ENCODE measurements at places on chromosomes 13 and 19.

GRCh38 chr19:44820648-44821609, 12.0 kb downstream of the BCAM start:
- DNase-seq = no peak

DNA sequence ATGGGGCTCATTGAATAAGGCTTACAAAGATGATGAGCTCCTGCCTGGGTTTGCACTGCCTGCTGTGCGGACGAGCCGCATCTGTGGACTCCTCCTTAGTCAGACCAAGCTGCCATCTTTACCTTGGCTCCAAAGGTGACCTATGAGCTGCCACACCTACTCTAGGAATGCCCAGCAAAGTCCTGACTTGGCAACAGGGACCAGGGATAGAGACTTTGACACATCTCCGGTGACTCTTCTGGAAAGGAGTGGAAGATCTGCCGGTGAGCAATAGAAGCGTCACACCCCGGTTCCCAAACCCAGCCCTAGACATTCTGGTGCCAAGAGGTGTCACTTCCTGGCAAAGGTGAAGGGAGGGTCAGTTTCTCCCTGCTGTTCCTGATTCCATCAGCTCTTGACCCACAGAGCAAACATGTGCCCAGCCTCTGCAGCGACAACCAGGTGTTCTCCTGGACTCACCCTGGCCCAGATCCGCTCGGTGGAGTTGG, 50.2 kb upstream of the GTF3A start:
- no peak for DNase-seq

DNA sequence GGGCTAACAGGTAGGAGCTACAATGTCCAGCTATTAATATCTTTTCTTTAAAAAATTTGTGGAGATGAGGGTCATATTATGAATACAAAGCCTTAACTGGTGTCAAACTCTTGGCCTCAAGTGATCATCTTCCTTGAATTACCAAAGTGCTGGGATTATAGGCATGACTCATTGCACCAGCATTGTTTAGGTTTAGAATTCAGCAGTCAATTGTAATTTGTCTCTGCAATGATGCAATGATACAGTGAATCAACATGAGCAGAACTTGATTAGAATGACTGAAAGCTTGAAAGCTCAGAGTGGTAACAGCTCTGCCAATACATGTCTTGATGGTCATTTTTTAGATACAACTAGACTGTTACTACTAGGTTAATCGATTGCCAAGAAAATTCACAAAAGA, 752.8 kb upstream of the MIR17HG start:
- no peak for DNase-seq

DNA sequence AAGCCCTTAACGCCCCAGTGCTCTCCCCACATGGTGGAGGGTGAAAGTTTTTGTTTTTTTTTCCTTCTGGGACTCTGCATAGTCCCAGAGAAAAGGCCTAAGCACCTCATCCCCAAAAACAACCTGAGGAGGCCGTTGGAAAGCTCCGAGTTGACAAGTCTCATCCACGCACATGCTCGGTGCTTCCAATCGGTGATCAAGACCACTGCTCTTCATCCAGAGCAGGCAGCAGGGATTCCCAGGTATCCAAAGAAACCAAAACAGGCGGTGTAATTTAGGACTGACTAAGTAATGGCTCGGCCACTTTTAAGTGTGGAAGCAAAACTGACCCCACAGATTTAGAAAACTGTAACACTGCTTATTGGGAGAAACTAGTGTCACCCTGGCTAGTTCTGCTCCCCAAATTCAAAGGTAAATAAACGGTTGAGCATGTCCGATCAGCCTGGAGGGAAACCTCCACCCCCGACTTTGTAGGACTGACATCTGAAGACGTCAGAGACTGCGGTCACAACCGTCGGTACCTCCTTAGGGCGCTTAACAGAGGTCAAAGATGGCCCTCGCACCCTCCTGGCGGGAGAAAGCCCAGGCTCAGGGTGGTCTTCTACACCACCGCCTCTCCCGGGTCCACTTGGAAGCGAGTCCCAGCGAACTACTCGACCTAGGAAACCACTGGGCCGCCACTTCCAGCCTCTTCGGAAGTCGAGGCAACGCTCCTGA, 997 bp upstream of the ZNF446 start:
- no peak for DNase-seq

GRCh38 chr13:40429706-40430545, 236.5 kb downstream of the FOXO1 start:
- DNase-seq = no peak

- no peak for DNase-seq
Measured at GRCh38 chr13:56615572-56615971, 525.1 kb upstream of the PRR20A start.

DNA sequence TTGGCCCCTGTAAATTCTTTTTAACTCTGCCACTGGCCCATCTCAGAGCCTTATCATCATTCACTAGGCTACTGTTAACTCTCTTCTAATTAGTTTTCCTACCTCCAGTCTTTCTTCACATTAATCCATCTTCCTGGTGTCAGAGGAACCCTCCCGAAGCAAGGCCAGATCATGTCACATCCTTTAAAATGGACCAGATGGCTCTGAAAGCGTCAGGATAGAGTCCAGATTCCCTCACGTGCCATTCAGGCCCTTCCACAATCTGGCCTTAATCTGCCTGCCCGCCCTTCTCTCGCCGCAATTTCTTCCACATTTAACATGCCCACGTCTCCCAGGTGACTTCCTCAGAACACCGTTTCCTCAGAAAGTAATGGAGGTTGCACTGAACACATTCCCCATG, 86.5 kb downstream of the RFC3 start:
- DNase-seq = no peak

GRCh38 chr13:40974460-40975407, 44.4 kb downstream of the ELF1 start:
- DNase-seq = no peak

DNA sequence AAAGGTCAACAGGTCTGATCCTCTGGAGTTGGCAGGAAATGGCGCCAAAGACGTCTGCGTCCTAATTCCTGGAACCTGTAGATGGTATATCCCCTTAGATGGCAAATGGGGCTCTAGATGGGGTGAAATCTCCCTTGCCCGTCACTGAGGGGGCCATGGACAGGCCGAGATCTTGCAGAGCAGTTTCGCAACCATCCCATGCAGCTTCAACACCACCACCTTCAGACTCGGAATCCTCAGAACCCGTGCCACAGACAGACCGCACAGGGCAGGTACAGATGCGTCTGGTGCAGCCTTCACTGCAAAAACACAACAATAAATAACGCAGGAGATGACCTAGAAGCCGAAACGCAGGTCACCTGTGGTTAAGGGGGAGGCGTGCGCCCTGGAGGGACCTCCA, 17.7 kb downstream of the REXO1 start:
- DNase-seq = no peak

- DNase-seq = no peak
Measured at GRCh38 chr19:49331616-49332055, 3.6 kb upstream of the CD37 start.

DNA sequence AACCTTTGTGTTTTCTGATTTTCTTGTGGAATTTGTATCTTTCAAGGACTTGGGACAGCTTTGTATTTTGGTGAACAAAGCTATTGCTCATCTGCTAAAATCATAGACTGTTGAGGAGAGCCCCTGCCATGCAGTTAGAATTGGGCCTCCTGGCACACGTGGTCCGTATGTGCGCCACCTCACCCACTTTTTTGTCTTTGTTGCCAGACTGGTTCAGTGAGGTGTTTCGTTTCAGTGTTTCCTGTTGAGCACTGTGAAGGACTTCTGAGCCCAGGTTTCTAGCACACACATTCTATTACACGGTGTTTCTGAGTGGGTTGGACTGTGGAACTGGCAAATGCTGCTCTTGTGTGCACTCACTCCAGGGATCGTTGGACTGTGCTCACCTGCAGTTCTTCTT, 37.6 kb upstream of the RNF113B start:
- DNase-seq = no peak

GRCh38 chr13:77637588-77637987, 59.9 kb upstream of the SLAIN1 start:
- peak; percentile 91 for DNase-seq

DNA sequence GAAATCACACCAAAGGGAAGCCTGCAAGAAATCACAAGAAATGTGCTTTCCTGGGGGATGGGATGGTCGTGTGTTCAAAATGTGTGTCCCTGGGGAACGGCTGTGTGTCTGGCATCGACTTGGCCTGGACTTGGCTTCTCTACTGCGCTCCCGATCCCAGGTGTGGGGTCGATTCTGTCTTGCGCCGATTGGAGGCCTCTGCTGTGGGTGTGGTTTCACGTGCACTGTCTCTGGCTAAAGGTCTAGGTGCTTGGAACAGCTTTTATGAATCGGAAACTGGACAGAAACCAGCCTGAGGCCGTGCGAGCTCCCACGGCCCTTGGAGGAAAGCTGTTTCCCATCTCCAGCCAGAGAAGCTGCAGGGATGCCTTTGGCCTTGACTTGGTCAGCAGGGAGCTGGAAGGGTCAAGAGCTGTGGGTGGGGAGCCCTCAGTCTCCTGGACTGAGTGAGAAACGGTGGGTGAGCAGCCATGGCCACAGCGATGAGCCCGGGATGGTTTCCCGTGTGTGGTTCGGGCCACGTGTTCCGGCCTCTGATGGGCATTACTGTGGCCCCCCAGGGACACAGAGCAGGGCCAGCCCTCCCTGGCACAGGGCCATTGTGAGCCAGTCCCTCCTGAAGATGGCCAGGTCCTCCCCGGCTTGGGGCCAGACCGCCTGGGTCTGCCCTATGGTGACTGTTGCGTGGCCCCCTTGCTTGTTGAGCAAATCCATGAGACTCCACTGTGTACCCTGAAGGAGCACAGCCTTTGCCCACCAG, 29.7 kb downstream of the MCF2L start:
- DNase-seq = no peak

GRCh38 chr13:49444524-49445395, 686 bp downstream of the SETDB2 start:
- DNase-seq = no peak

DNA sequence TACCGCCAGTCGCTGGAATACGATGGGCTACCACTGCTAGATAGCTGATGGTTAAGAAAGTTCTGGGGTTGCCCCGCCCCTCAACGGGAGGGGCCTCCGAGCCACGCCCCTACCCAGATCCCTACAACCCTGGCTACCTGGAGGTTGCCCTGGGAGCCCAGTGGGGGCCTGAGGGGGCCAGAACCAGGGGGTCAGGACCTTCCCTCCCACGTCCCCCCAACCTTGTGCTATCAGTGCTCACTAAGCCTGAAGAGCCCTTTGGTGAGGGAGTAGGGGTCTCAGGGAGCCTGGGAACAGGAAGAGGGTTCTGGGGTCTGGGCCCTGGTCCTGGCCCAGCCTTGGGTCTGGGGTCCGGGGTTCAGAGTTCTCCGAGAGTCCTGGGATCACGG, 8.9 kb downstream of the OCEL1 start:
- DNase-seq = peak; percentile 64

DNA sequence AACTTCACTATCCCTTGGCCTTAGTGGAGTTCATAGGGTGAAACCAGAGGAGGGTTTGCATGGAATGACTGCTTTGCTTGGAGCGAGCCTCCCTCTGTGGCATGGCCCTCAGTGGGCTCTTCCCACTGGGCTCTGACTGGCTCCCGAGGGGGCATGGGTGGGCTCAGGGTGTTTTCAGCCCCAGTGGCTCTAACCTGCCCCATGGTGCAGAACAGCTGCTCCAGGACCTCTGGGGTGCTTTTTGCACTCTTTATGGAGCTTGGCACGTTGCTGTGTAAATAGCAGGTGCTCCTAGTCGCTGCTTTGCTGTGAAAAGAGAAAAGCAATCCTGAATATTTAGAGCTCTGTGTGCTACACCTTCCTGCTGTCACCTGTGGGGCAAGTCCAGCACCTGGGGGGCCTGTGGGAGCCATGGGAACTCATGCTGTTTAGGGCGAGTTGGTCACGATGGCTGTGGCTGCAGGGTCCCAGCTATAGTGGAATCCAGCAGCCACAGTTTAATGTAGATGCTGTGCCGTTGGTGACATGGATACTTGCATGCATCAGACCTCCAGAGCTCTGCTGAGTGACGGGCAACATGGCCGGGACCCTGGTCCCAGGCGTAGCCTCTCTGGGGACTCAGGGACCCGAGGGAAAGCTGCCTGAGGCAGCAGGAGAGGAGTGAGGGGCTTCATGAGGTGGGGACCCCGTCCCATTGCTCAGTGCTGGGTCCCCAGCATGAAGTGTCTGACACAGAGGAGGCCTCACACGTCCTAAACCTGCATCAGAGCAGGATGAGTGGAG, 14.3 kb upstream of the MCF2L start:
- peak; percentile 45 for DNase-seq

DNA sequence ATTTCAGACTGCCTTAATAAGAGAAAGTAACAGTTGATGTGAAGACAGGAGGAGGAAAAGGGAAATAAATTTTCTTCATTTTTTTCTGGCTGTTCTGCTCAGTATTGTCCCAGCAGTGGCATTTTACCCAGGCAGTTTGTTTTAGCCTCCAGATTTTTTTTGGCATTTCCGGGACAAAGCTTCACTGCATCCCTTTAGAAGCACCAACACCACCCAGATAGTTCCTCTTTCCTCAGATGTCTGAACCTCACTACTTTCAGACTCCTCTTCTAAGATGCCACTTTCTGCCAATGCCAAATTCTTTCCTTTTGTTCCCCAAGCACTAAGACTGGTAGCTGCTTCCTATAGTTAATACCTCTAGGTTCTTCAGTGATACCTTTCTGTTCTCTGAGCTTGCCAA, 480.1 kb upstream of the SLC10A2 start:
- no peak for DNase-seq

GRCh38 chr13:78997902-78998629, 339.1 kb upstream of the OBI1 start:
- DNase-seq = no peak

GRCh38 chr13:68727165-68727564, 1380.5 kb upstream of the ATXN8OS start:
- no peak for DNase-seq

- DNase-seq = no peak
Measured at GRCh38 chr13:41699759-41700158, 242.4 kb downstream of the RGCC start.

GRCh38 chr13:97460004-97460775, 26.2 kb downstream of the RAP2A start:
- DNase-seq = peak; percentile 47

- DNase-seq = no peak
Measured at GRCh38 chr19:51430221-51430620, 12.8 kb upstream of the SIGLEC10 start.

DNA sequence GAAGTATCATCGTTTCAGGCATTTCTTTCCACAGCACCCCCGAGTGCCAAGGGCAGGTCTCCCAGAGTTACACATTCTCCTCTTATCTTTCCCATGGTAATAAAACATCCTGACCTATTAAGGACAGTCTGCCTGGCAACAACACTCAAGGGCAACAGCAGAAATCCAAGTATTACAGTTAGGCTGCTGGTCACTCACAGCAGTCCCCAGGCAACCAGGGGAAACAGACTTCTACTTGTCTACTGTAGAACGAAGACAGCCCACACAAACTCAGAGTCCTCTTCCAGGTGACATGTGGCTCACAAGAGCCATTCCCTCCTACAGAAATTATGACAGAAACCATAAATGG, 24.3 kb downstream of the RCBTB1 start:
- no peak for DNase-seq

- peak; percentile 52 for DNase-seq
Measured at GRCh38 chr13:91017031-91017668, 330.3 kb upstream of the MIR17HG start.

GRCh38 chr19:40735013-40735771, 15.1 kb downstream of the ACTMAP start:
- DNase-seq = no peak

- no peak for DNase-seq
Measured at GRCh38 chr19:34556488-34556887, 74.9 kb downstream of the WTIP start.
